ENCODE measurements at places on chromosomes 16 and 17.
A peak's percentile ranks its signal among the peaks of the same experiment; 100 is the strongest.

- DNase-seq: no peak
Observed at GRCh38 chr16:79327836-79328235, 272.7 kb downstream of the MAF start.

DNA sequence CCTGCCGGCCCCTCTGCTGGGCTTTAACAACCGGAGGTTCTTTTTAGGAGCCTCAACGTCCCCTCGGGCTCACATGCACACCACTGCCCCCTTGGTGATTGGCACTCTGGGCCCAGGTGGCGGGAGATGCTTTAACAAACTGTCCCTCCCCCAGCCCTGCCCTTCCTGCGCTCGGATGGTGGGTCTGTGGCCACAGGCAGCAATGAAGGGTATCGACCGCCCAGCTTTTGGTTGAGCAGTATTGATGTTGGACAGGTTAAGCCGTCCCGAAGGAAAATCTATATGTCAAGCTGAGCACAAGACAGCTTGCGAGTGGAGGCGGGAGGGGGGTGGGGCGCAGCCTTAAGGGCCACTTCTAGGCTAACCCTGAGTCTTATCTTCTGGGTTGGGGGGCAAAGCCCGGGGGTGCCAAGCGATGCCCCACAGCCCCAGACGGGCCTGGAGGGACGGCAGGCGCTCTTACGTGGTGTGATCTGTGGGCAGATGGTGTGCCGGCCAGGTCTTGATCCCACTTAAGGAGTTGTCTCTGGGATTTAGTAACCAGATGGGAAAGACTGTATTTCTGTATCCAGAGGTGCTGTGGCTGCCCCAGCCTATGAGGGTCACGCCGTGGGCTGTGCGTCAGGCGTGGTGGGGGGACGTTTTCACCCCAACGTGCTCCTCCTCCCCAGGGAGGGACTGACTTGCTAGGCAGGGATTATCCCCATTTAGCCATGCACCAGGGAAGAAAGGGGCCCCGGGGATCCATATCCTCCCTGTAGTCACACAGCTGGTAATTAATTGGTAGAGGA lies 6.2 kb downstream of the GSE1 start:
- no peak for DNase-seq

GRCh38 chr17:1480747-1481465 lies 11.6 kb downstream of the MYO1C start:
- DNase-seq: no peak

DNA sequence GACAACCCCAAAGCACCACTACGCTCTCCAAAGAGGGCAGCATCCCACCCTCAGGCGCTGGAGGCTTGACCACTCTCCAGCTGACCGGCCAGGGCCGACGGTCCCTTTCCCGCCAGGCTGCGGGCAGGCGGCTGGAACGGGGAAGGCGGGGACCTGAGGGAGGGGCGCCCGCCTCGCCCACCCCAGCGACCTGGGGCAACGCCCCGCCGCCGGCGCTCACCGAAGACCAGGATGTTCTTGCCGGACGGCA lies 431 bp downstream of the DYNC1LI2 start:
- DNase-seq: peak; percentile 23

- DNase-seq: no peak
Observed at GRCh38 chr16:31572821-31573220, 45.1 kb downstream of the AHSP start.

DNA sequence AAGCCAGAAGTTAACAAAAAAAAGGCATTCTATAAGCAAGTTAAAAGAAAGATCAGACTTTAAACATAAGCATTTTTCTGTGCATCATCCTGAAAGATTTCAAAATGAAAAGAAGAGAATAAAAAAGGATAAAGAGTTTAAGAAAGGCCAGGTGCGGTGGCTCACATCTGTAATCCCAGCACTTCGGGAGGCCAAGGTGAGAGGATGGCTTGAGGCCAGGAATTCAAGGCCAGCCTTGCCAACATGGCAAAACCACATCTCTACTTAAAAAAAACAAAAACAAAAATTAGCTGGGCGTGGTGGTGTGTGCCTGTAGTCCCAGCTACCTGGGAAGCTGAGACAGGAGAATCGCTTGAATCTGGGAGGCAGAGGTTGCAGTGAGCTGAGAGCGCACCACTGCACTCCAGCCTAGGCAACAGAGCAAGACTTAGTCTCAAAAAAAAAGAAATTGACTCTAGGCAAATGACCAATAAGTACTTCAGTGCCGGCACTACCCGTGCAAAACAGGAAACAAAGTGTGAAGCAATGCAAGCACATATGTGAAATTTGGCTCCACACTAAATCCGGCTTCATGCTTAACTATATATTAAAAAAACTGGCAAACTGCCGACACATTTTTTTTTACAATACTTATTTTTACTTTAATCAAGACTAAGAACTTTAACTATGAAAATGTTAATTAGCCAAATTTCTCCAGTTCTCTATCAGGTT lies 83.2 kb upstream of the C17orf78 start:
- DNase-seq: peak; percentile 28

DNA sequence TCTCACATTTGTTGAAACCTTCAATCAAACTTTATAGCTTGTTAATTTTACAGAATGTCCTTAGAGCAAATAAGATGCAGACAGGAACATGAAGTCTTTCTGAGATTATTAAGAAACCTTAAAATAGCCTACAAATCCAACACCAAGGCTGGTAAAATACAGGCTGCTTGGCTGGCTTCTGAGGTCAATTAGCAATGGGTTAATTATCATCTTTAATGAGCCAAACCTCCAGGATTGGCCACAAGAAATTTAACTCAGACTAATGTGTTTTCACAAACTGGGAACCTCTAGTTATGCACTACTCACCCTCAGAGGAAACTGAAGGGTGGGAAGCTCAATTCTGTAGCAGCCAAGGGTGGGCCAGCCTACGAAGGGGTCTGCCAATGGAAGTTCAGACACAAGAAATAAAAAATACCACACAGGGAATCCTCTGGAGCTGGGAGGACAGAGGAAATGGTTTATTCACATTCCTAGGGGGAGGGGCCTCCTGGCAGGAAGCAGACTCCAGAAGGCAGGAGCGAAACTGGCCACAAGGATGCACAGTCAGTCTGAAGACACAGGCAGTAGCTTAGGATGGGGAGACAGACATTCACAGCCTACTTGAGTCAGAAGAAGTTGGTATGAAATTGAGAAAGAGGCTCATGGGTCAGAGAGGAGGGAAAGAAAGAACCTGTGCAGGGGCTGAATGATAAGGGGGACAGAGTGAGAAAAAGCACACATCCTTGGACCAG lies 36.1 kb downstream of the HIC1 start:
- peak; percentile 41 for DNase-seq

DNA sequence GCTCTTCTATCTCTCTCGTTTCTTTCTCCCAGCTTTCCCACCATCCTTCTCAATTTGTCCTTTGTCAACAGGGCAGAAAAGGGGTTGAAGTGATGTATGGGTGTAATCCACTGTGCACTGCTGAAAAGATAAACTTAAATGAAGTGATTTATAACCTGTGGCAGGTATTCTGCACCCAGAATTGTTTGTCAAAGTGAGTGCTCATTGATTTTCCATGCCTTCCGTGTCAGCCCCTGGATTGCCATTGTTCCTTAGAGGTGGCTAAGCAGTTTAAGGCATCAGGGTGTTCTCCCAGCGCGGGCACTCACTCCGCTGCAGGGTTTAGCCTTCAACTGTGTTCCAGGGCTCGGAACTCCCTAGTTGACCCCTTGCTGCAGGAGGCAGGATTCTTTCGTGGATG lies 82.9 kb downstream of the PITPNC1 start:
- no peak for DNase-seq

- no peak for DNase-seq
Observed at GRCh38 chr16:17538927-17539326, 68.2 kb upstream of the XYLT1 start.

DNA sequence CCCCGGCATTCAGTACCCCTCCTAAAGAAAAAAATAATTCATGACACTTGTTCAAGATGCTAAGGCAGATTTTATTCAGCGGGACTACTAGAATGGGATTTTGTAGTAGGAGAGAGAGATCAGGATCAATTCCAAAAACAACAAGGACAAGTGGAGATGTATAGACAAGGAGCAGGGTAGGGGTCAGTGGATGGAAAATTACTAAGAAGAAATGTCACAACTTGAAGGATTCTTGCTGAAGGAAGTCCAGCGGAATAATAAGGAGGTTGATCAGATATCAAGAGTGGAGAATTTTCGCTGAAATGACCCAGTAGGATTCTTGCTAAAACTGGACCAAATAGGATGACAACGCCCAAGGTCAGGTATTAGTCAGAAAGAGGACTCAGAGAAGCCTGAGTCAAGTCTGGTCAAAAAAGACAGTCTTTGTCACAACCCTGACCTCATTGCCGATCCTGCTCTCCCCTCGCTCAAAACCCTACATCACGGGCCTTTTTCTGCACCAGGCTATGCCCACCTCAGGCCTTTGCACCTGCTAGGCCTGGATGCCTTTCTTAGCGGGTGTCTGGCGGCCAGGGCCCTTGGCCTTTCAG lies 36.9 kb downstream of the MMD start:
- no peak for DNase-seq

- no peak for DNase-seq
Observed at GRCh38 chr17:30381340-30381659, 2.6 kb downstream of the CPD start.

- no peak for DNase-seq
Observed at GRCh38 chr17:41396996-41397660, at the start of gene KRT31. TSS of gene KRT31 (minus strand) at chr17:41397608. CDS start at chr17:41397539, 69 bp downstream.

GRCh38 chr16:70746040-70746707 lies 54.8 kb downstream of the VAC14 start:
- no peak for DNase-seq

GRCh38 chr17:8628609-8629169 lies 1.8 kb downstream of the MYH10 start:
- no peak for DNase-seq

DNA sequence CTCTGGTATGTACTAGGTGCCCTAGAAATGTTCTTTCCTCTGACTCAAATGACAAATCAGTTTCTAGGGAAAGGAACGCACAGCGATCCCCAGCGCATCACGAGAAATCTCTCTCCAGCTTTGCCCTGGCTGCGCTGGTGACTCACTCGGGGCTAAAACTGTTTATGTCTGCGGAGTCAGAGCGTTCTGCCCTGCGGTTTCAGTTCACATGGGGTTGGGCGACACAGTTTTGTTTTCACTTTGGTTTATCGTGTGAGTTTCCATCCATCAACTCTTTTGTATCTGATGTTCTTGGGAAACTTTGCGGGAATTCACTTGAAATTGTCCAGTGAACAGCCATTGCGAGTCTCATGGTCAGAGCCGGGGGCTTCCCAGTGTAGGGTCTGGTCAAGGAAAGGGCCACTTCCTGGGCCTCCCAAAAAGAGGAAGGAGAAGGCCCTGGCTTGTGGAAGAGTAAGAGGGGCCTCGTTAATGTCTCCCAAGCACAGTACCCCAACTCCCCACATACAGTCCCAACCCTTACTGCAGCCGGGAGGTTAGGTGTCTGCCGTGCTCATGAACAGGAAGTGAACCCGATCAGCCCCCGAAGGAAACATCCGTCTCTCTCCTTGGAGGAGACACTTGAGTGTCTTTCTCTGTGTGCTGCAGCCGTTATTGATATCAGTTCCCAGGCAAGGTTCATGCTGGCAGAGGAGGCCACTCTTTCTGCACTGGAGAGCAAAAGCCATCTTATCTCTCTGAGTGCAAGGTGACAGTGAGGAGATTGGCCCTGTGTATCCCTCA lies 643.2 kb downstream of the WWOX start:
- peak; percentile 87 for DNase-seq

DNA sequence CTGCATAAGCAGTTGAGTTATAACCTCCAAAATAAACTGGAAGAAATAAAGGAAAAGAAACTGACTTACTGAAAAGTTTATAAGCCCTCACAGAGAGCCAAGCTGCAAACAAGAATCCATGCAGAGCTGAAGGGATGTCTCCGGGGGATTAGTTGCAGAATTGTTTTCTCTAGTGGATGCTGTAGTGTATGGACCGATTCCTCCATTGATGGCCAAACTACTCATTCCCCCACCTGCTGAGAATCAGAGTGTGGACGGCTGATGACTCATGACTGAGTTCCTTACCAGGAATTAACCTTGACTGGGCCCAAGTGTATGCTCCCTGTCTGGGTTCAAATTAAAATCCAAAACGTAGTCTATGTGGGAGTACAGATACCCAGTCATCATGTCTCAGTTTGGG lies 93.9 kb upstream of the CDH8 start:
- DNase-seq: no peak

GRCh38 chr16:4004206-4004605 lies 112.0 kb downstream of the ADCY9 start:
- DNase-seq: no peak

DNA sequence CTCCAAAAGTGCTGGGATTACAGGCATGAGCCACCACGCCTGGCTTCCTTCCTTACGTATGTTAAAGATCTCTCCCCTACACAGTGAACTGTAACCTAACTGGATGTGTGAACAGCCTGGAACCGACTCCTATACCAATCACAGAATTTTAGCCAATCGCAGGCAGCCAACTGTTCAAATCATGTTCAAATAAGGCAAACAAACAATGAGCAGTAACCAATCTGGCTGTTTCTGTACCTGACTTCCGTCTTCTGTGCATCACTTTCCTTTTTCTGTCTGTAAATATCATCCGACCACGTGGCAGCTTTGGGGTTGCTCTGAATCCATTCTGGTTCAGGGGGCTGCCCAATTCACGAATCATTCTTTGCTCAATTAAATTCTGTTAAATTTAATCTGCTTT lies 27.5 kb downstream of the TEKT5 start:
- peak; percentile 47 for DNase-seq

DNA sequence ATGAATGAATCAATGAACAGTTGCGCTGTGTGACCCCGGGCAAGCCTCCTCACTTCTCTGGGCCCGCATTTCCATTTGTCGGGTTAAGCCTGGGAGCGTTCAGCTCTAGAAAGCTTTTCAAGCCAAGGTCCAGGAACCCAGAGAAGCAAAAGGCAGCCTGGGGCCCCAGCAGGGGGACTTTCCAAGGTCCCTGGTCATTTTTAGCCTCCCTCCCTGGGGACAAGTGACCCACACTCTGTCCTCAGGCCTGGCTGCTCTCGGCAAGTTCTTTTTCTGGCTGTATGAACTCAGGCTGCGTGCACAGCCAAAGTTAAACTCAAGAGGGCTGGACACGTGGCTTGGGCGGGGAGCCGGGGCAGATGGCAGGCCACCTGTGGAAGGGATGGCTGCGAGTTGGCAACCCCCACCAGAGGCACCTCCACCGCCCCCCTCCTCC lies 41.4 kb upstream of the CIBAR2 start:
- peak; percentile 65 for DNase-seq
